Activated CD4-positive, alpha-beta T cell treated with anti-CD3 and anti-CD28 coated beads for 4 hours (primary cell): ENCODE measurements at places on chromosomes 12 and 14.
A peak's percentile ranks its signal among the peaks of the same experiment; 100 is the strongest.

- no peak for DNase-seq
These were observed 243.7 kb upstream of the DIO2 start for GRCh38 chr14:80455031-80455430.

DNA sequence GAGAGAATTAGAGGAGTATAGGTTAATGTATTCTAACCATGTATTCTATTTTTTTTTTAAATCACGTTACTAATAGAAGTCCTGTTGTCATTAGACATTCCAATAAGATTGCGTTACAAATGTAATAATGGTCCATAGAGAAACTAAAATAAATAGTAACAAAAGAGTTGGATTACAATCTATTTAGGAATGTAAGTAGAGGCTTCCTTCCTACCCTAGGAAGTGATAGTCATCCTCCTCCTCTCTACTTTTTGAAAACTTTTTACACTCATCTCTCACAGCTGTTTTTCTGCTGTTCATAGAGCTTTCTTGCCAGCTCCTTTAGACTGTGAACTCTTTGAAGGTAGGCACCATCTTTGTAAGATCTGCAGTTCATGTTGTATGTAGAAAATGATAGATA lies 23.6 kb downstream of the TRHDE start:
- no peak for DNase-seq

DNA sequence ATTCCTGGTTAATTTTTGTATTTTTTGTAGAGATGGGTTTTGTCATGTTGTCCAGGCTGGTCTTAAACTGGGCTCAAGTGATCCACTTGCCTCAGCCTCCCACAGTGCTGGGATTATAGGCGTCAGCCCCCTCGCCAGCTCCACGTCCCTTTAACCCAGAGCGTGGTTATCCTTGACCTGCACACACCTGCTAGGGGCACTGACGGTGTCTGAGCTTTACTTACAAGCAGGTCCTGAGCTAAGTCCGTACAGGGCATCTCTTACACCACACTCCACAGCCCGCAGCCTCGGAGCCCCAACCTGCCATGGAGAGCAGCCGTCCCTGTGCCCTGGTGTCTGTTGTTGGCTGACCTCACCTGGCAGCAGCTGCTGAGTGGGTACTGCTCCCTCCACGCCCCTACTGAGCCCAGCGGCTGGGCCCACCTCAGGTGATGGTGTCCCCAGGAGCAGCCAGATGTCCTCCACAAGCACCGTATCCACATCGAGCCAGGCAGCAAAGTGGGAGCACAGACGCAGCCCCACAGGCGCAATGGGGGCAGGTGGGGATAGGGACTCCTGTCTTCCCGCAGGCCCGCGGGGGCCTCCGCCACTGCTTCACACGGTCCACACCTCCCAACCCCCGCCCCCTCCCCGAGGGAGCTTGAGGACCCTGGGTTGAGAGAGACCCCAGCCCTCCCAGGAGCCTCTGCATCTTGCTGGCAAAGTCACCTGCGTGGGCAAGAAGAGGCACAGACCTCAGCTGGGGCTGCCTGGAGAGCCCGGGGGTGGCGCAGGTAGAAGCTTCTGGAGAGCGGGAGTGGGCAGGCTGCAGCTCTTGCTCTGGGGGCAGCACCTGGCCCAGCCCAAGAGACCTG lies 325.4 kb upstream of the SFSWAP start:
- DNase-seq: no peak

DNA sequence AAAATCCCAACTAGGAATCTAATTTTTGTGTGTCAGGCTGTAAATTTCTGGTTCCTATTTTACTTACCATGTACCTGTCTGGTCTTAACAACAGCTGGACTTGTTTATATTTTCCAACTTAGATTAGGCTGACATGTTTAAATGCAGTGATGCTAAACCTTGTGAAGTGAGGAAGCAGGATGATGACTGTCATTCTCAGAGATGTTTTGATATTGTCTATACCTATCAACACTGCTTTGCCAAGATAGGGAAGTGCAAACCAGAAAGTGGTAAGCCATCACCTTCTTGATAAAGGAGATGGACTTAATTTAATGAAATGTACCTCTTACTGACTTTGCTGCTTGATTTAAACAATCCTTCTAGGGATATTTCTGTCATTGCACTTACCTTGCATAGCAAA lies 2.1 kb downstream of the BICD1 start:
- no peak for DNase-seq

DNA sequence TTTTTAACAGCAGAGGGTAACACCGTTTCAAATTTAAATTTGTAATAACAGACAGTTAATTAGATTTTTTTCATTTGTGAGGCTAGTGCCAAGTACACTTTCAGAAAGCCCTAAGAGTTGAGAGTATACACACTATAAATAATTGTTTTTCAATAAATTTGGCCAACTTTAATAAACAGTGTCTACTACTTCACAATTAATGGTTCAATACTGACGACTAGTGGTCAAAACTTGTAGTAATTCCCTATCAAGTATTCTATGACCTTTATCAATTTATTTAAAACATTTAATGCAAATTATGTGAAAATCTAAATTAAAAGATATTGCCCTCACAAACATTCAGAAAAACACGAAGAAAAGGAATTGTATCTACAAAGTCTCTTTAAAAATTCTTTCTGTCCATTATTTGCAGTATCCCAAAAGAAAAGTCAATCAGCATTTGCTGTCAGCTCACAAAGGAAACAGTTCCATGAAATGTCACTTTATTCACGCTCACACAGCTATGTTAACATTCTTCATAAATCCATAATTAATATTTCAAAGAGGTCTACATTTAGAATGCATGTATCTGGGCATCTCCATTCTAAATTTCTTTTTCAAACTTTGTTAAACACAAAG lies 91.2 kb downstream of the CEP128 start:
- DNase-seq: no peak

GRCh38 chr12:132324841-132325732 lies 4.3 kb downstream of the GALNT9 start:
- DNase-seq: no peak

- peak; percentile 33 for DNase-seq
These were observed 66.2 kb downstream of the RNF34 start for GRCh38 chr12:121465921-121466793.

- DNase-seq: no peak
These were observed 1.1 kb upstream of the CSRP2 start for GRCh38 chr12:76879710-76880518.

DNA sequence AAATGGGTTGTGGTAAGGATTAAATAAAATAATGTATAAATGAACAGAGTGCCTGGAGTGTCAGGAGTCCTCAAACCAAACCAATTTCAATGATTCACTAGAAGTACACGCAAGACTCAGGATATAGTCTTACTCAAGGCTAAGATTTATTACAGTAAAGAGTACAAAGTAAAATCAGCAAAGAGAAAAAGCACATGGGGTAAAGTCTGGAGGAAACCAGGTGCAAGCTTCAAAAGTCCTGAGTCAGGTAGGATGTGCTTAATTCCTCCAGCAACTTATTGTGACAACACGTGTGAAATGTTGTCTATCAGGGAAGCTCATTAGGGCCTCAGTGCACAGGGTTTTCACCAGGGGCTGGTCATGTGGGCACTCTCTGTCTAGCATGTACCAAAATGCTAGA lies 105.8 kb upstream of the NAP1L1 start:
- no peak for DNase-seq

DNA sequence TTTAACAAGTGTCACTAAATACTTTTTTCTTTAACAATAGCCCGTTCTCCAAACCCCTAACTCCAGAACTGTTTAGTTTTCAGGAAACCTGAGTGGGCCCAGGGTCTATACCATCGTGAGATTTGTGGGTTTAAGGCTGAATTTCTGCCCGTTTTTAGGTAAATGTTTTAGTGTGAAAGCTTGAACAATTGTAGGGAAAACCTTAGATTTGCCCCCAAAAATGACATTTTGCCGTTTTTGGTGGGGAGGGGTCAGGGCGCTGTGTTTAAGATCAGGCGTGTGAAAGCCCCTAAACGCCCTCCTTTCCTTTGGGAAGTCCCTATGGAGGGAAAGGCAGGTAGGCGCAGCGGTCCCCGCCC lies 320 bp upstream of the PRPF39 start:
- no peak for DNase-seq
